ENCODE measurements at places on chromosomes 1 and 21.

GRCh38 chr1:63918418-63918945 is 144.7 kb downstream of the ROR1 start:
- no peak for DNase-seq

DNA sequence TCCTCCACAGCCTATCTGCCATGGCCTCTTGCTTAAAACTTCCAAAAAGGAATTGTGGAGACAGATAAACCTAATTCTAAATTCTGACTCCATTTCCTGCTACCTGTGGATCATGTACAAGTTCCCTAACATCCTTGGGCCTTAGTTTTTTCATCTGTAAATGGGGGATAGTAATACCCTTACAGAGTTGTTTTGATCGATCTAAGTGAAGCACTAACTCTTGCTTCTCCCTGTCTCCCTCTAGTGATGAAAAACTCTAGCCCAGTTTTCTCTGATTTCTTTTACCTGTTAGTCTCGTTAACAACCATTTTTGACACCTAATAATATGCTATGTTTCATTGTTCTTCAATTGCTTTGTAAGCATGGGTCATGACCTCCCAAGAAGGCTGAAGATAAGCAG is 65.9 kb downstream of the TM2D1 start:
- DNase-seq = no peak

- no peak for DNase-seq
Measured at GRCh38 chr1:116515702-116516101, 55.1 kb downstream of the CD58 start.

GRCh38 chr1:148264374-148265276 is 112.5 kb upstream of the NBPF11 start:
- DNase-seq = no peak

DNA sequence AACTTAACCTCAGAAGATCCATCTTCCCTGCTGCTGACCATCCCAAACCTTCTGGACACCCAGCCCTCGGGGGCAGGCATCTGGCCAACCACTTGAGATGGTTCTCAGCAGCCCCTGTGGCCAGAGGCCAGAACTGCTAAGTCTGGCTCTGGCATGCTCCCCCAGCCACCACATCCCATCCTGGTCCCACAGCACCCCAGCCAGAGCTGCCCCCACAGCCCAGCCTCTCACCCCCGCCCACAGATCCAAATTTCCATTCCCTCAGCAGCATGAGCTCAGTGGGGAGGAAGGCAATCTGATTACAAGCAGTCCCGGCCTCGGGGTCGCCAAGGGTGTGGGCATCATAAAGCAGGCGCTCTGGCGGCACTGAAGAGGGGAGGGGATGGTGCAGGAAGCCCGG is 45.6 kb downstream of the GLIS1 start:
- DNase-seq = no peak

DNA sequence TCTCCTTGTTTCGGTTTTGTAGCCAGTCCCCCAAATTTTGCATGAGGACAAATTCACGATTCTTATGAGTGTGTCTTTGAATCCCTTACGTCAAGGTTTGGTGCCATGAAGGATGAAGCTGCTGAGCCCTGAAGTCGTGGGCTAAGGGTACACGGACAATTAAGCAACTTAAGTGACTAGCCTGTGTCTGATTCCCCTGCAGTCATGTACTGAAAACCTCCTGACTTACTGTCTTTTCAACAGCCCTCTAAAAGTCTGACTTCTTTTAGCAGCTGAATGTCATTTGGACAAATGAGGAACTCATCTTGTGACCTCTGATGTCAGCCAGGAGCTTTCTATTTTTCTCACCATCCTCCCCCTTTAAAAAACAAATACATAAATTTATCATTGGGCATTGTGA is 27.1 kb upstream of the C1orf105 start:
- DNase-seq = no peak

GRCh38 chr1:211736351-211736915 is 61.0 kb upstream of the NEK2 start:
- no peak for DNase-seq

DNA sequence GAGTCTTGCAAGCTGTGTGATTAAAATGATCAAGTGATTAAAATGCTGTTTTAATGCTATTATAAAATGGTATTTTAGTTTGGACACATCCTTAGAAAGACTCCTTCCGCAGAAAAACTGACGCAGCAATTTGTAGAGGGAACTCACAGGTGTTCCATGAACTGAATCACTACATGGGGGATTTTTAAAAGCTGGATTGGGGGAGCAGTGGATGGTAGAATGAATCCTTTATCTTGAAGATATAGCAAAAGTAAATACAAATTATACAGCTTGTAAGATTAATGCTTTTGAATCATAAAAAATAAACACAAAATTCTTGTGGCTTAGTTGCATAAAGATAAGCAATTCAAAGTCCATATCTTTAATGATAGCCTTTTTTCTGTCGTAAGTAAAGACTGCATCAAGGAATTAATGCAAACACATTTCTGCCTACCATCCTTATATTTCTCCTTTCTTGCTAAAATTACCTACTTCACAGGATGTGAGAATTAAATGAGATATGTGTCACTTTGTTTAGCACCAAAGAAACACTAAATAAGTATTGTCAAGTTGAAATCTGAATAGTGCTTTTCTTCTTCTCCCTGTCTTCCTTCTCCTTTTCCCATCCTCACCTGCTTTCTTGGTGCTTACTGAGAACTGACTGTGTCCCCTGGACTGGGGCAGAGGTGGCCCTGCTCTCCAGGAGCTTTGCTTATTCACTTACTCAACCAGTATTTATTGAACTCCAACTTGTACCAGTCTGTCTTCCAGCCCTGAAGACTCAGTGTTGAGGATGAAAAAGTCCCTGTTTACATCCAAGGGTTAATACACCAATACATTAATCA is 61.5 kb upstream of the F3 start:
- no peak for DNase-seq

- no peak for DNase-seq
Measured at GRCh38 chr21:43599728-43600127, 59.6 kb downstream of the HSF2BP start.

DNA sequence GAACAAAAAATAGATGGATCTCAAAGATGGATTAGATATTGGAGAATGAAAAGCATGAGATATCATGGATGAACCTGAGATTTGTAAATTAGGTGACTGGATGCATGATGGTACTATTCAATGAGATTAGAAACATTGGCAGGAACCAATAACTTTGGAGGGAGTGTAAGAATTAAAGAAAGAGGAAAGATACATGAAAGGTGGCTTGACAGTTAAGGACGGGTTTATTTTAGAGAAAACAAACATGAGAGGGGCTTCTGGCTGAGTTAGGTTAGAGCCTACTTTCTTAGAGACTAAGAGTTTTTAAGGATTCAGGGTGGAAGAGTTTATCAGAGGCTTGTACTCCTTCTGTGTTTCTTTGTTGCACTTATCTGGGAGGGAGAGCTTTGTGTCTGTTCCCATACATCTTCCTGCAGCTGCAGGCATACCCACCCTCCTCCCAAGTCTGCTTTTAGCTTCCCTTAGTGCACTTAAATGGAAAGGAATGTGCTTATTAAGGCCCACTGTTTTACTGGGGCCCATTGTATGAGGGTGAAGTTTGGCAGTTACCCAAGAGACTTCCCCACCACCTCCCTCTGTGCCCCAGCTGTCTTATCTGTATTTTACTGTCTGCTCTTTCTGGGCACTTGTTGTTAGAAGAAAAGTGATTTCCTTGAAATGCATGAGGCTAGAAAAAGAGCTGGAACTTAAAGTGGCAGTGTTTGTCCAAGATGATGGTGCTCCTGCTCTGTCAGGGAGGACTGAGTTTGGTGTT is 26.1 kb upstream of the CR2 start:
- no peak for DNase-seq

DNA sequence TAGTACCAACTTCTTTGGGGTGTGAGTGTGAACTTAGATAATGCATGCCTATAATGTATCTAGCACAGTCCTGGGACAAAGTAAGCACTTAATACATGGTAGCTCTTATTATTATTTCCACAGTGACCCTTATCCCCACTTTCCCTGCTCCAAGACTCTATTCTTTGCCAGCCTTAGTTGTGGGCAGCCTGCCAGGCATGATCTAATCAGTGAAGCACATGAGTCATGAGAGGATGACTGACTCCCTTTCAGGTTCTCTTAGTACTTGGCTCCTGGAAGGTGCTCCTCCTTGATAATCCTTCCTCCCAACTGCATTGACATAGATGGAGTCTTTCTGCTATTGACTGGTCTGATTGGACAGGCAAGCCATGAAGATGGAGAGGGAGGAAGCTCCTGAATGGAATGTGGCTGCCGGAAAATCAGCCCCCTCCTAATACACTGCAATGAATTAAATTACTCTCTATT is 17.4 kb upstream of the GNG12 start:
- no peak for DNase-seq

GRCh38 chr1:3880429-3881192 is 19.5 kb downstream of the C1orf174 start:
- DNase-seq = no peak

GRCh38 chr1:84762664-84763063 is 72.4 kb upstream of the SSX2IP start:
- no peak for DNase-seq

GRCh38 chr1:114648503-114648902 is 21.3 kb downstream of the DENND2C start:
- no peak for DNase-seq

GRCh38 chr1:25716320-25716719 is 83.7 kb upstream of the SELENON start:
- DNase-seq = no peak

DNA sequence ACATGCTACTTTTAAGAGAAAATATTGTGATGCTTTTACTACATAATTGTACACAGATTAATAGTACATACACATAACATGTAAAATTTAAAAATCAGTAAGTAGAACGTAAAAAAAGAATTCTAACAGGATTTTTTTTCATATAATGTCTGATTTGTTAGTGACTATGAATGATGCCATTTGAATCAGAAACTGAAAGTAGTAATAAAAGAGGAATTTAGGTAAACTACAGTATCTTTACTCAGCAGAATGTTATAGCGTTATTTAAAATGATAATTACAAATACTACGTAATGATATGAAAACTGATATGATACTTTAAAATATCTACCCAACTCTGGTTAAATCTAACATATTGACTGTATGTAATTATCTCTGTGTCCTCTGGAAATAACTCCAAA is 116.1 kb downstream of the DENND1B start:
- no peak for DNase-seq

- no peak for DNase-seq
Measured at GRCh38 chr1:64293820-64294219, 90.4 kb downstream of the UBE2U start.

- DNase-seq = no peak
Measured at GRCh38 chr1:59317343-59317742, 20.4 kb downstream of the FGGY start.

GRCh38 chr1:67584938-67585337 is 100.1 kb upstream of the GADD45A start:
- no peak for DNase-seq

GRCh38 chr1:43279666-43280065 is 5.7 kb downstream of the C1orf210 start:
- DNase-seq = no peak

DNA sequence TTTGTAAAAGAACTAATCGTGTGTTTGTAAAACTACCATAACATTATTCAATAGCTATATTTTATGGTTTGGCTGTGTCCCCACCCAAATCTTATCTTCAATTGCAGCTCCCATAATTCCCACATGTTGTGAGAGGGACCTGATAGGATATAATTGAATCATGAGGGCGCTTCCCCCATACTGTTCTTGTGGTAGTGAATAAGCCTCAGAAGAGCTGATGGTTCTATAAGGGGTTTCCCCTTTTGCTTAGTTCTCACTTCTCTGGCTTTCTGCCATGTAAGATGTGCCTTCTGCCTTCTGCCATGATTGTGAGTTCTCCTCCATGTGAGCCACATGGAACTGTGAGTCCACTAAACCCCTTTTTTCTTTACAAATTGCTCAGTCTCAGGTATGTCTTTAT is 1372.3 kb downstream of the AMY1C start:
- DNase-seq = no peak

GRCh38 chr1:221715321-221716169 is 26.3 kb downstream of the DUSP10 start:
- no peak for DNase-seq

DNA sequence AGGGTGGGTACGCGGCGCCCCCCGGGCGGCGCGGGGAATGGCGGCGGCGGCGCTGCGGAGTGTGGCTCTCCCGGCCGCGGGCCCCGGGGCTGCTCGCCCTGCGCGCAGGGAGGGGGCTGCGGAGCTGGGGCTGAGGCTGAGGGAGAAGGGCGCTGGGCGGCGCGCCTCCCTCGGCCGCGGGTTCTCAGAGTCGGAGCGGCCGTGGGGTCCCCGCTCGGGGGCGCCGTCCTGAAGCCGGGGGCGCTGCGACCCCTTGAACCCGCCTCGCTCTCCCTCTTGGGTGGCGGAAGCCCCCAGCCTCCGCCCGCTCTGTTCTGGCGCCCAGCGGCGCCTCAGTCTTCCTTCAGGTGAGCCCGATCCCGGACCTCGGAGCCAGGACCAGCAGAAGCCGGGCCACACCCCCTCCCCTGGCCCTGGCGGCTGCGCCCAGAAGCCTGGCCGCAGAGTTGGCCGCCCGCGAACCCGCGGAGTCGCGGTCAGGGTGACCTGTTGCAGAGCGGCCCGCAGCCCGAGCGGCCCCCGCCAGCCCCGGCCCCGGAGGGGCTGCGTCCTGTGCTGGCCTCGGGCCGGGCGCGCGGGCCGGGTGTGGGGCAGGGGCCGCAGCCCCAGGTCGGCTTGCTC is 532 bp downstream of the RALGPS2 start:
- DNase-seq = peak; percentile 14

DNA sequence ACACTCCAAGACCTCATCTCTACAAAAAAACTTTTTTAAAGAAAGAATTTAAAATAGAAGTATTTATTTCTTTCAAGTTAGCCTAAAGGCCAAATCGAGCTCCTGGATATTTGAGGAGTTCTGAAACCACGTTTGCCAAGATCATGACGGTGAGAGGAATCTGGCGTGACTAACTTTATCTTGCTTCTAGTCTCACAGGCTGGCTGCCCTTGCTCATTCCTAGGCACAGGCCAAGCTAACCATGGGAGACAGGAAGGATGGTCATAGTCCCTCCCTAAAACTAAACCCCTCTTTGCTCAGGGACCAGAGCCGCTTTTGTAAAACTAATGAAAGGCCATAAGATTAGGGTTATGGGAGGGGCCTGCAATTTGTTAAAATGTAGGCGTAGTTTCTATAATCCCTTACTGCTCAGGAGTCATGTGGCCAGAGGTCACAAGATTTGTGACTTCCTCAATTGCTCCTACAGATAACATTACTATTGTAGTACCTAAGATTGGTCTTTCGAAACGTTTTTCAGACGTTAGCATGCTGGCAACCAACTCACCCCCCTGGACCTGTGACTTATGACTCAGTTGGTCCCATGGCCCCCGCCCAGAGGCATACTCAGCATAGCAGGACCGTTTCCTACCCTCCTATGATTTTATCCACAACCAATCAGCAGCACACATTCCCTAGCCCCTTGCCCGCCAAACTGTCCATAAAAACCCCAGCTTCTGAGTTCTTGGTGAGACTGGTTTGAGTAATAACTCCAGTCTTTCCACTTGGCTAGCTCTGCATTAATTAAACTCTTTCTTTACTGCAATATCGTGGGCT is 425.0 kb downstream of the SMYD3 start:
- DNase-seq = no peak
